ENCODE measurements at places on chromosomes 4 and X.

- peak; percentile 27 for DNase-seq
Observed at GRCh38 chr4:186029571-186030398, 39.2 kb upstream of the TLR3 start.

DNA sequence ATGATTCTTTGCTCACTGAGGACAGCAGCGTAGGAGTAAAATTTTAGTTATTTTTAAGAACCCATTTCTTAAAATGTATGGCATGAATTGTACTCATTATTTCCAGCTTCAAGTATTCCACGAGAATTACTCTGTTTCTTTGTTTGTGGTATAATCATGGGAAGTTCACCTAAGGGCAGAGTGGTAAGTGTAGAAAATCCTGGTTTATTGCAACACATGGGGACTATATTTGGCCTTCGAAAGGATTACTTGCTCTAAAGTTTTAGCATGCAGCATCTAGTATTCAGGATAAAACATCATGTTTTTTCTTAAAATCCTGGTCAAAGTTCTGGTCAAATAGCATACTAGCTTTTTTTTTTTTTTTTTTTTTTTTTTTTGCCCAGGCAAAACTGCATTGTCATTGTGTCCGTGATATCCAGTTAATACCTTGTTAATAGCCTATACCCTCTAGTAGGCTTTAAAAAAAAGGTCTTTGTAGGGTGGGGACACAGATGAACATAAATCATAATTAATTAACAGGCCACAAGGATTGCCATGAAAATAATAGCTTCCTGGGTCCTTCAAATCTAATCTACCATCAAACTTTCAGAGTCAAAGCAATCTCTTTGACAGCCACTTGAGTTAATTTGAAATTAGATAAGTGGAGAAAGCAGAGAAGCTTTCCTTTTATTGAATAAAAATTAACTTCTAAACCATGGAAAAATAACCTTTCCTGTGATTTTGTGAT is 44.6 kb upstream of the VEGFC start:
- DNase-seq, result peak; percentile 3

- DNase-seq, result no peak
Observed at GRCh38 chrX:19750783-19751467, 136.5 kb downstream of the SH3KBP1 start.

DNA sequence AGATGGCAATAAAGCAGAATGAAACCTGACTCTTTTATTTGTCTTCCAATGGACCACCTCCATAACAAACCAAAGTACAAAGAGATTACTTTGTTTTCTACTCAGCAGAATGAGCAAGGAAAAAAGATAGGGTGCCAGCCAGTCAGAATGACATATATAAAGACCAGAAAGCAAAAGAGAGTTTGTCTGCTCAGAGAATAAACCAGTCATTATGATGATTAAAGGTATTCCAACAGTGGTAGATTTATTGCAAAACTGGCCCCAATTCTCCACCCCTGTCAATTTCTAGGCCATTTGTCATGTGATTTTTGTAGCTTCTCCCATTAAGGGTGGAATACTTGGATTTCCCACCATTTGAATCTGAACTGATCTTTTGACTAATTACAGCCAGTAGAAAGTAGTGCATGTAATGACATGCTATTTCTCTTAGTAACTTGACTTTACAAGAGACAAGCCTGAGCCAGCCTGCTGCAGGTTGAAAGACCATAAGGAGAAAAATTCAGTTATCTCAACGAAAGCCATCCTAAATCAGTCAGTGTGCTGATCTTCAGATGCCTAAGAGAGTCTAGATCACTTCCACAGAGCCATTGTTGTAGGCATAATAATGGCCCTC is 203.1 kb downstream of the EPHA5 start:
- DNase-seq, result no peak

DNA sequence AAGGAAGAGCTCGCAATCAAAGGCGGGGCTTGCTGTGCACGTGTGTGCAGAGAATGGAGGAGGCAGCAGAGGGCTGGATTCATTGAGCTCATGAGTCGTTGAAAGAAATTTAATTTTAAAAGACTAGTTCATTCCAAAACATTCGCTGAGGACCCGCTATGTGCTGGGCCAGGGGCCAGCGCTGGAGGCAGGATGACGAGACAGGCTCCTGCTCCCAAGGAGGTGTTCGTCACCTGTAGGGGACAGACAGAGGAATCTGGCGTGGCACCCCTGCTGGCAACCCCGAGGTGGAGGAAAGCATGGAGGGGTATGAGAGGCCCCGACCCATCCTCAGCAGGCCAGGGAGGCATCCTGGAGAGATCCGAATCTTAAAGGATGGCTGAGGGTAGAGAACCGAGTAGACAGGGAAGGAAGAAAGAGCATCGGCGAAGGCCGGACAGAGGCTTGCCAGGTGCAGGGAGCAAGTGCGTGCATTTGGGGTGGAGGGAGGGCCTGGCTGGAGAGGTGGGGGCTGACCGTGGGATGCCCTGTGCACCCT is 96.4 kb downstream of the CPZ start:
- no peak for DNase-seq

- DNase-seq, result no peak
Observed at GRCh38 chr4:74159143-74159709, 1.3 kb downstream of the MTHFD2L start.

- DNase-seq, result no peak
Observed at GRCh38 chr4:17315459-17315858, 196.4 kb downstream of the QDPR start.

DNA sequence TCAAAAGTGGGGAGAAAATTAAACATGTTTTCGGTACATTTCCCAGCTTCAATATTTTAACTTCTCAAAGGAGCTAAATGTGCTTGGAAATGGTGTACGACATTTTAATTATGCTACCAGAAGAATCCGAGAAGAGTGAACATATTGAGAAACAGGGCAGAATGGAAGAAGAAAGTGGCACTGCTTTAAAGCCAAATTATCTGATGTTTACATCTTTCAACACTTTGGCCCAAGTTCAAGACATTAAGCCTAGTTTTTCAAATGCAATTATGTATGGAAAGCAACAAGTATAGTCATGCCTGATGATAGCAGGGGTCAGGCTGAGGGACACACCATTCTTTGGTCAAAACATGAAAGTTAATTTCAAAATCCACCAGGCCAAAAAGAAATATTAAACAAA is 577.9 kb upstream of the ZFP42 start:
- DNase-seq, result no peak

GRCh38 chr4:3364199-3364598 is 71.4 kb downstream of the RGS12 start:
- no peak for DNase-seq

DNA sequence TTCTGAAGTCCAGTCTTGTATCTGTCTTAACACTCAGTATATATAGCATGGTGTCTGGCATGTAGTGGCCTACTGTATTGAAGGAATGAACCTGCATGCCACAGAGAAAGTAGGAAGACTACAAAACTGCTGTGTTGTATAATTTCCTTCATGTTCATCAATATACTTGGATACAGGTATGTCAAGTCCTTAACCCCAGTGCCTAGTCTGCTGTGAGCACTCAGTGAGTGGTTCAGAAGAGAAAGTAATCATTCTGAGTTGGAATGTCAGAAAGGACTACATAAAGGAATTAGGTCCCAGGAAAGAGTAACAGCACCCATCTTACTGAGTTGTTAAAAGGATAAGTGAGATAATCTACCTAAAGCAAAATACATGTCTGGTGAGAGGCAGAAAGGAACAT is 32.0 kb downstream of the ABCE1 start:
- DNase-seq, result no peak

DNA sequence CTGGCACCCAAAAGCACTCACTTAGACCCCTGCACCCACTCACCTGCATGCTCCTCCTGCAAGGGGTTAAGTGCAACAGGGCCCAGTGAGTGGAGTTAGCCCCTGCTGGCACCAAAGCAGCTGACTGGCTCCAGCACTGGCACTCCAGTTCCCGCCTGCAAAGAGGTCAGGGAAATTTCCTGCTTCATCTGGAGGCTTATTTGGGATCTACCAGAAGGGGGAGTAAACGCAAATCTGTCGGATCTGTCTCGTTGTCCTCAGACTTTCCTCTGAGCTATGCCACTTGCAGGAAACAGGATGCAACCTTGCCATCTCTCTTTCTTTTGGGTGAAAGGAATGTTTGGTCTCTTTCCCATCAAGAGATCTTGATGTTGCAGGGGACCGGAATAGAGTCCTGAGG is 435.6 kb downstream of the PCDH10 start:
- DNase-seq, result peak; percentile 8

- no peak for DNase-seq
Observed at GRCh38 chr4:168208957-168209614, 109.5 kb downstream of the DDX60 start.

DNA sequence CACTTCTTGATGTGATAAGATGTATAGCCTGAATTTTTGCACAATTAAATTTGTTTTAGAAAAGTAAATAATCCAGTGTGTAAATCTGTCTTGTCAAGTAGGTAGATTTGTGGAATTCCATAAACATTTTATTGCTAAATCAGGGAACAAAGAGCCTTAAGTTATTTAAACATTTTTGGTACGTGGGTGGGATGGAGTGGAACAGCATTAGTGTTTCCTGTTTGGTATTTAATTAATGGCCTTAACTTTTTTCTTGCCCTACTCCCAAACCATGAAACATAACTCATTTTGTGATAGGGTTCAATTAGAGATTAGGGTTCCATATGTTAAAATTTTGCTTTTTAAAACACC is 5.1 kb downstream of the NUDT9 start:
- DNase-seq, result no peak

DNA sequence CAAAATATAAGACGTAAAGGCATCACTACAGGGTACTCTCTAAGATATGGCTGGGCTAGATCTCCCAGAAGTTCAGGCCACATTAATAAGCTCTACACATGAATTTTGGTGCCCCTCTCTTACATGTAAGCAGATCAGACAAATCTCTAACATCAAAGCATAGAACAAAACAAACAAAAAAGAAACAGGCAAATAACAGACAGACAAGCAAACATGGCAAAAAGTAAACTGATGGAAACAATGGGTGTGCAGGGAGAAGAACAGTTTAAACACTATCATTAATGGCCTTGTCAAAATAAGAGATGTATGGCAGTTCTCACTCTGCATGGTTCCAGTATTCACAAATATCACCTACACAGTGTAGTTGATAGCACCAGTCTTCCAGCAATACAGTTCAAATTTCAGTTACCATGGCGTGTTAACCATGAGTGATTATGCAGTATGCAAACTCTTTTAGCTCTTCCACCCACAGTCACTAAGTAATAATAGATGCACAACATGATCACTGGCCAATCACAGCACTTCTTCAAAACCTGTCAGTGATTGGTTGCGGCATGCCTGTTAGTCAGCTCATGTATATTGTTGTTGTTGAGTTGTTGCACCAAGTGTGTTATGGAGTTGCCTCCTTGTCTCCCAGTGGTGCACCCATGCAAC is 110.7 kb upstream of the TLR3 start:
- DNase-seq, result no peak

GRCh38 chrX:44997888-44998287 is 124.9 kb downstream of the KDM6A start:
- no peak for DNase-seq

DNA sequence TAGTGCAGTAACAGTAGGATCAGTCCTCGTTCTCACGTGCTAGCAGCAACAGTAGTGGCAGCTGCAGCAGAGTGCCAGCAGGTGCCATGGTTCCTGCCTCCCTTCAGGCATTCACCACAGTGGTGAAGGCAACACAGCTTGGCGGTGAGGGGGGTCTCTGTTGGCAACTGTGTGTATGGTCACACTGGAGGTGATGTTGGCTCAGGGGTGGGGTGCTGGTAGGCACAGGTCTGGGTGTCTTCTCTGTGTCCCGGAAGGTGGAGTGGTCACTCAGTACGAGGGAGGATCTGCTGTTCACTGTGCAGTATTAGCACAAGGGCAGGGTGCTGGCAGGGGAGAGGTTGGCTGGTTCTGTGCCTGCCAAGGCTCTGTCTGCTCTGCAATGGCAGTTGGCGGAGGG is 671.8 kb downstream of the CCSER1 start:
- no peak for DNase-seq

DNA sequence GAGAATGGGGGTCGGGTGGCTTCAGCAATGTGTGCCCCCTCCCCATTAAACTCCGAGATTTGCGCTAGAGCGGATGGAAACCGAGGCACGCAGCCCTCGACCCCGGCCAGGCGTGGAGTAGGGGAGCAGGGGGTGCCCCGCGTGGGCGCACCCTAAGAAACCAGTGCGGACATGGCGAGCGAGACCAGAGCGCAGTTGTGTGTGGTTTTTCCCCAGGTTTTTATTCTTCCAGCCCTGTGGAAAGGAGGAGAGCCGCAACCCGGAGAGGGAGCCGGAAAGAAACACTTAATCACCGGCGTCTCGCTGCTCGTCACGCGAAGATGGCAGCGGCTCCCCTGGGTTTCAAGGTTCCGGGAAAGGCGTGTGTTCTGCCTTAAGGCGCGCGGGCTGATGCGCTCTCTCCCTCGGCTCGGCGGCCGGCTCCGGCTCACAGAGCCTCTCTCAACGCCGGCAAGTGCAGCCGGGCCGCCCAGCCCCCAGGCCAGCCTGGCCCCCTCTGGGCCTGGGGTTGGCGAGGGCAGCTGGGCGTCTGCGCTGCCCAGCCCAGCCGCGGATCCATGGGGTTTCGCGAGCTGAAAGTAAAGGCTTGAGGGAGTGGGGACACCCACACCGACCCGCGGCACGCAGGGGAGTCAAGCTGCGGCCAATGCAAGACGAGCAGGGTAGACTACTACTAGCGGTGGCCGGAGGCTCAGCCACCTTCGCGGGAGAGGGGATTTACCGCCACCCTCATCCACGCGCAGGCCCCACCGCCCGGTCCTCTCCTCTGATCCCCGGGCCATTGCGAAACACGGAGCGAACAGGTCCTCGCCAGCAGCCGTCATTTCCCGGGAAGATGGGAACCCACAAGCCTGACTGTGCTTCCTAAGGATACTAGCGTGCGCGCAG is 74.0 kb upstream of the BCOR start:
- no peak for DNase-seq

- DNase-seq, result no peak
Observed at GRCh38 chrX:67094061-67094460, 449.8 kb upstream of the AR start.

DNA sequence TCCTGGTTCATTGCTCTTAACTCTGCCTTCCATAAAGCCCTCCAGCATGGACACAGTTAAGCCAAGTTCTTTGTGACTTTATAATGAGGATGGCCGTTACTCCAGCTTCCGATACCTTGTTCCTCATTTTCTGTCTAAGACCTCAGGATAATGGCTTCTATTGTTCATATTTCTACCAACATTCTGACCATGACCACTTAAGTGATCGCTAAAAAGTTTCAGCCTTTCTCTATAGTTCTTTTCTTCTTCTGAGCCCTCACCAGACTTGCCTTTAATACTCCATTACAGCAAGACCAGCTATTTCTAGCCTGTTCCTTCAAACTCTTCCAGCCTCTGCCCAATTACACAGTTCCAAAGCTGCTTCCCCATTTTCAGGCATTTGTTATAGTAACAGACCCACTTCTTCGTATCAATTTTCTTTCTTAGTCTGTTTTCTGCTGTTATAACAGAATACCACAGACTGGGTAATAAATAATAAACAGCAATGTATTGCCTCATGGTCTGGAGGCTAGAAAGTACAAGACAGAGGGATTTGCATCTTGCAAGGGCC is 12.3 kb downstream of the RNF175 start:
- no peak for DNase-seq

DNA sequence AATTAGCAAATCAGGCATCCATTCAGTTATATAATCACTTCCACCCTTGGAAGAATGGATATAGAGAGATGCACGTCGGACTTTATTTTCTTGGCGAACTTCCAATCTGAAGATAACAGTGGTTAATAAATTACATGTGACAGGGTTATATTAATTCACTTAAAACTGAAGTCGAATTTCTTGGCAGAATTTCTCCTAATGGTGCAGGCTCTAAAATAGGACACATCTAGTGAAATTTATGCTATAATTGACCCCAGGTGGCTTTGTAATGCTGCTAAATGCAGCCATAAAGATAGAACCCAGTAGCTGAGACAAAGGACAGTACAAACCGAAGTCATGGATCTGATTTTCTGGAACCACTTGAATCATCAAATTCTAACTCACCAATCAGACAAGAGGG is 20.8 kb upstream of the SLC10A4 start:
- DNase-seq, result no peak
